Activated CD4-positive, alpha-beta T cell treated with anti-CD3 and anti-CD28 coated beads, Interleukin-2, amount 10 ng/mL, durations not matched to agents 24 days and 14 days (primary cell): ENCODE measurements at places on chromosomes 6 and 20.

- peak overlapping the region; percentile 98 for H3K27ac ChIP-seq
- peak; percentile 83 for DNase-seq
- peaks cover 41% of the 10 kb centered on the region for H3K36me3 ChIP-seq
- peak overlapping the region; percentile 96 for H3K4me3 ChIP-seq
- H3K4me1 ChIP-seq, result peaks cover 43% of the 10 kb centered on the region
- H3K27me3 ChIP-seq, result peaks cover 1% of the 10 kb centered on the region
Observed at GRCh38 chr20:297925-298775, 780 bp downstream of the ZCCHC3 start.

GRCh38 chr20:25025091-25025861 is 32.7 kb downstream of the ACSS1 start:
- DNase-seq, result no peak
- H3K4me3 ChIP-seq, result no peak overlapping the region
- no peaks in the 10 kb centered on the region for H3K27me3 ChIP-seq
- peaks cover 2% of the 10 kb centered on the region for H3K36me3 ChIP-seq
- no peaks in the 10 kb centered on the region for H3K4me1 ChIP-seq
- H3K27ac ChIP-seq, result no peak overlapping the region

GRCh38 chr20:49452011-49452482 is 30.4 kb downstream of the KCNB1 start:
- DNase-seq, result no peak
- no peak overlapping the region for H3K4me3 ChIP-seq
- no peak overlapping the region for H3K27ac ChIP-seq
- H3K36me3 ChIP-seq, result no peaks in the 10 kb centered on the region
- H3K4me1 ChIP-seq, result no peaks in the 10 kb centered on the region

GRCh38 chr6:2523061-2523460 is 227.7 kb downstream of the MYLK4 start:
- no peak overlapping the region for H3K27ac ChIP-seq
- H3K27me3 ChIP-seq, result peaks cover 29% of the 10 kb centered on the region
- DNase-seq, result no peak
- no peaks in the 10 kb centered on the region for H3K36me3 ChIP-seq

GRCh38 chr6:158611541-158612370 is 32.8 kb downstream of the DYNLT1 start:
- H3K4me3 ChIP-seq, result no peak overlapping the region
- no peaks in the 10 kb centered on the region for H3K27me3 ChIP-seq
- no peak overlapping the region for H3K27ac ChIP-seq
- DNase-seq, result no peak

DNA sequence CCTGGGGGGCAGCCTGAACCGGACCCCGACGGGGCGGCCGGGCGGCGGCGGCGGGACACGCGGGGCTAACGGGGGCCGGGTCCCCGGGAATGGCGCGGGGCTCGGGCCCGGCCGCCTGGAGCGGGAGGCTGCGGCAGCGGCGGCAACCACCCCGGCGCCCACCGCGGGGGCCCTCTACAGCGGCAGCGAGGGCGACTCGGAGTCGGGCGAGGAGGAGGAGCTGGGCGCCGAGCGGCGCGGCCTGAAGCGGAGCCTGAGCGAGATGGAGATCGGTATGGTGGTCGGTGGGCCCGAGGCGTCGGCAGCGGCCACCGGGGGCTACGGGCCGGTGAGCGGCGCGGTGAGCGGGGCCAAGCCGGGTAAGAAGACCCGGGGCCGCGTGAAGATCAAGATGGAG is 636 bp downstream of the SRF start:
- no peaks in the 10 kb centered on the region for H3K27me3 ChIP-seq
- H3K27ac ChIP-seq, result peak overlapping the region; percentile 88
- peaks cover 39% of the 10 kb centered on the region for H3K4me1 ChIP-seq
- H3K36me3 ChIP-seq, result peaks cover 38% of the 10 kb centered on the region
- H3K4me3 ChIP-seq, result peak overlapping the region; percentile 94
- peak; percentile 82 for DNase-seq

DNA sequence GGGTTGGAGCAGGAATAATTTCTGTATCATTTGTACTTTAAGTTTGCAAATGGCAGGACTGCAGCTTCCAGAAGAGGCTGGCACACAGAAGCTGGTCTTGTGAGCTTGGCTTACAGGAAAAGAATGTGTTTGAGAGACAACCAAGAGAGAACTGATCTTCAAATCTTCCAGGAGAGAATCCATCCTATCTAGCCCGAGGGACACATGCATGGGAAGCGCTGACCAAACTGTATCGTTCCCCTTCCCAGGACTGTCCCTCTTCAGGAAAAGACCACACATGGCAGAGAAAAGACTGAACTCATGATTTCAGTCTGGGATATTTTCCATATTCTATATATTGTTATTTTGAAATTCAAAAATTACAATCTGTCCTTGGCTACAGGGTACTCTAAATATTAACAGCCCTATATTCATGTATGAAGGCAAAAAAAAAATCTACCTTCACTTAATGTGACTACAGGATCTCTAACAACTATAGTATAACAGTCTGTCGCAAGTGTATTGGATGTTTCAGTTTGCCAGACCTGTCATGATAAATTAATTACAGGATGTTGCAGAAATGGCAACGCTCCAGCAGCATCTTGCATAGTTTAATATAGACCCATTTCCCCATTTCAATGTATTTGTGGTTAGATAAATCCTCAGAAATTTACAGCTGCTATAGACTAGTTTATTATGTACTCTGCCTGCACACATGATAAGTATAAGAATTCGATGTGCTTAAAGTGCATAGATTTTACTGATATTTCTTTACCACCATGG is 99.4 kb downstream of the MYB start:
- H3K36me3 ChIP-seq, result peaks cover 8% of the 10 kb centered on the region
- peaks cover 19% of the 10 kb centered on the region for H3K27me3 ChIP-seq
- H3K4me3 ChIP-seq, result no peak overlapping the region
- no peak overlapping the region for H3K27ac ChIP-seq
- no peak for DNase-seq
- no peaks in the 10 kb centered on the region for H3K4me1 ChIP-seq

GRCh38 chr6:166365806-166366205 is 16.9 kb downstream of the MPC1 start:
- H3K27me3 ChIP-seq, result no peaks in the 10 kb centered on the region
- peaks cover 4% of the 10 kb centered on the region for H3K4me1 ChIP-seq
- H3K4me3 ChIP-seq, result no peak overlapping the region
- H3K36me3 ChIP-seq, result peaks cover 5% of the 10 kb centered on the region
- H3K27ac ChIP-seq, result no peak overlapping the region
- DNase-seq, result no peak

GRCh38 chr20:57907131-57908000 is 197.6 kb upstream of the PMEPA1 start:
- H3K27ac ChIP-seq, result no peak overlapping the region
- H3K4me1 ChIP-seq, result no peaks in the 10 kb centered on the region
- no peak overlapping the region for H3K4me3 ChIP-seq
- no peak for DNase-seq
- no peaks in the 10 kb centered on the region for H3K36me3 ChIP-seq

- H3K4me3 ChIP-seq, result no peak overlapping the region
- DNase-seq, result no peak
- H3K27me3 ChIP-seq, result peaks cover 4% of the 10 kb centered on the region
- H3K27ac ChIP-seq, result no peak overlapping the region
- peaks cover 7% of the 10 kb centered on the region for H3K4me1 ChIP-seq
Observed at GRCh38 chr6:140812636-140813035, 1320.1 kb upstream of the GJE1 start.

GRCh38 chr6:147322299-147323162 is 118.3 kb downstream of the STXBP5 start:
- H3K4me1 ChIP-seq, result peaks cover 13% of the 10 kb centered on the region
- peak overlapping the region; percentile 79 for H3K27ac ChIP-seq
- H3K4me3 ChIP-seq, result peak overlapping the region; percentile 68
- no peaks in the 10 kb centered on the region for H3K27me3 ChIP-seq
- peaks cover 26% of the 10 kb centered on the region for H3K36me3 ChIP-seq

DNA sequence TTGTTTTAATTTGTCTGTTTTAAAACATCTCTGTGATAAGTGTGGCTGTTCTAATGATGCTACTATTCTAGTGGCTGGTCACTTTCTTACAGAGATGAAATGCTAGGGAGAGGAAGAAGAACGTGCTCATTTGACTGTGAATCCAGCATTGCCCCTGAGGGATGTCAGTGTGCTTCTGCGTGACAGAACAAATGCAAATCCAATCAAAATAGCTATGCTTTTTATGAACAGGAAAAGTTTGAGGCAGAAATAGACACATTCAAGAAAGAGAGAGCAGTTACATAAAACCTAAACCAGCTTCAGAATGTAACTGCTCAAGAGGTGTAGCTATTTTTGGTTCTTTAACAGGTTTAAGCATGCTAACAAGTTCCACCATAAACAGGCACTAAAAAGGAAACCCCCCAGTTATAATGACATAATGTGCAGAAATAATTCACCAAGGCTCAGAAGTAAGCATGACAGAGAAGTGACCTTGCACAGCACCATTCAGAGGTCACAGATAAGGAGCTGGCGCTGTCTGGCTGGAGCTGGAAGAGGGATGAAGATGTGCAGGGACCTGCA is 385.3 kb downstream of the EPM2A start:
- no peak overlapping the region for H3K27ac ChIP-seq
- no peaks in the 10 kb centered on the region for H3K36me3 ChIP-seq
- H3K4me3 ChIP-seq, result no peak overlapping the region
- no peak for DNase-seq
- no peaks in the 10 kb centered on the region for H3K27me3 ChIP-seq
- H3K4me1 ChIP-seq, result no peaks in the 10 kb centered on the region

DNA sequence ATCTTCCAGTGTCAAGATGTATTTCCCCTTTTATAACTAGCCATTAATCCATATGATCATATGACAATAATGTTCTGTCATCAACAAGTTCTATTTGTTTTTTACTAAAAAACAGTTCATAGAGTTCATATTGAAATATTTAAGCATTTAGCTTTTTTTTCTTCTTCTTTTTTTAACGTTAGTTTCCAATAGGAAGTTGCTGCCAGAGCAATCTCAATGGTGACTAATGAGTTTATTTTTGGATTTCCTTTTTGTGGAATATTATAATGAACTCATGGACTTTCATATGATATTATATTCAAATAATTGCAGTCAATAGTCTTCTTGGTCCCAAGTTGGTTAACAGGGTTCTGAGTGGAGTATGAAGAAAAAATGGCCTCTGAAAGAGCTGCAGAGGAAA is 343.3 kb downstream of the BCKDHB start:
- no peak overlapping the region for H3K27ac ChIP-seq
- H3K36me3 ChIP-seq, result no peaks in the 10 kb centered on the region
- H3K4me3 ChIP-seq, result no peak overlapping the region
- H3K27me3 ChIP-seq, result no peaks in the 10 kb centered on the region
- peaks cover under 1% of the 10 kb centered on the region for H3K4me1 ChIP-seq
- no peak for DNase-seq

GRCh38 chr20:19288636-19289035 is 76.2 kb downstream of the SLC24A3 start:
- no peaks in the 10 kb centered on the region for H3K4me1 ChIP-seq
- H3K36me3 ChIP-seq, result no peaks in the 10 kb centered on the region
- no peaks in the 10 kb centered on the region for H3K27me3 ChIP-seq
- DNase-seq, result no peak
- no peak overlapping the region for H3K4me3 ChIP-seq

- H3K4me1 ChIP-seq, result peaks cover 19% of the 10 kb centered on the region
- peak overlapping the region; percentile 85 for H3K4me3 ChIP-seq
- H3K27ac ChIP-seq, result peak overlapping the region; percentile 85
Observed at GRCh38 chr6:14211562-14211942, 94.0 kb downstream of the CD83 start.

GRCh38 chr6:38391626-38392579 is 247.8 kb downstream of the BTBD9 start:
- H3K4me1 ChIP-seq, result no peaks in the 10 kb centered on the region
- no peak for DNase-seq
- H3K27ac ChIP-seq, result no peak overlapping the region
- H3K27me3 ChIP-seq, result no peaks in the 10 kb centered on the region
- no peak overlapping the region for H3K4me3 ChIP-seq
- H3K36me3 ChIP-seq, result no peaks in the 10 kb centered on the region

DNA sequence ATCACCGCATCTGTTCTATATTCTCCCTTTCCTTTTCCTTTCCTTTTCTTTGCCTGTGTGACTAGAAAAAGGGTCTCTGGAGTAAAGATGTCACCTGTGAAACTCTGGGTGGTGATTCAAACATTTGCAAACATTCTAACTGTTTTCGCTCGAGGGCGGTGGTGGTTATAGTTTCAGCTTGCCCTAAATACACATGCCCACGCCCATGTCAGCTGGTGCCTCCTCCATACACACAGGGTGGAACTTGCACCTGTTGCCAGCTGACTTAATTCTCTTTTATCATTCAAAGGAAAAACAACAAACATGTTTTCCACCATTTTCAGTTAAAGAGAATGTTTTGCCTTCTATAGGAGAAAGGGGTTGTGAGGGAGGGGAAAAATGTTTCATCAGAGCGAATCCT is 381.9 kb upstream of the ARID1B start:
- peaks cover 10% of the 10 kb centered on the region for H3K4me1 ChIP-seq
- no peaks in the 10 kb centered on the region for H3K36me3 ChIP-seq
- DNase-seq, result peak; percentile 61
- no peak overlapping the region for H3K4me3 ChIP-seq
- H3K27ac ChIP-seq, result no peak overlapping the region

- peak; percentile 91 for DNase-seq
- no peak overlapping the region for H3K27ac ChIP-seq
- H3K4me3 ChIP-seq, result no peak overlapping the region
- no peaks in the 10 kb centered on the region for H3K27me3 ChIP-seq
- peaks cover 13% of the 10 kb centered on the region for H3K4me1 ChIP-seq
Observed at GRCh38 chr6:33668914-33669313, 42.6 kb downstream of the UQCC2 start.

DNA sequence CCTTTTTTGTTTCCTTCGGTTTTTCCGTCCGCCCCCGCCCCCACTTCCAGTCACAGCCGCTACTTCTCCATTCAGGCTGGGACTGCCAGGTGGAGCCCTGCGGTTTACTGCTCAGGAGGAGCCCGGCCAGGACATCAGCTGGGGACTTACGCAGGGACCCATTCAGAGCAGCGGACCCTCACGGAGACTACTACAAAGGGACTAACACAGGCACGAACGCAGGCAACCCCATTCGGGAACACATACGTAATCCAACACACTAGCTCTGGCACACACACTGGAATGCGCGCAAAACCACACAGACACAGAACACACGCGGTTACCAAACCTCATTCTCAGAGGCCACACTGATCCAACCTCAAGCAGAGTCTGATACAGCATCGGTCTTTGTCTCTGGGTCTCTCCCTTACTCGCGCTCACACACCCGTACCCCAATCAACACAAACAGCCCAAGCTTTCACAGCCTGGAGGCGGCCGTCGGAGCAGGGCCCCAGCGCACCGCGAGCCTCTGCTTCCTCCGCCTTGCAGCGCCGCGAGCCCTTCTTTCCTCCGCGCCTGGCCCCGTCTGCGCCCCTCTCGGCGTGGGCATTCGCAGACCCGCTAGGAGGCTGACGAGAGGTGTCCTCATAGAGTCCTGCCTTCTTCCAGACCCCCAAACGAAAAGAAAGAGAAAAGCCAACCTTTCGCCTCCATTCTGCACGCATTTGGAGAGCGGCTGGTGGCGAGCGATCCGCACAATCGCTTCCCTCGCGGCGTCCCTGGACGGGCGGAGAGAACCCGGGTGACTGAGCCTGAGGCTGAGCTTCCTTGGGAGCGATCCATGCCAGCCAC is 1.1 kb upstream of the SLC32A1 start:
- H3K4me3 ChIP-seq, result no peak overlapping the region
- peaks cover 35% of the 10 kb centered on the region for H3K4me1 ChIP-seq
- H3K27ac ChIP-seq, result peak overlapping the region; percentile 58
- H3K36me3 ChIP-seq, result peaks cover 15% of the 10 kb centered on the region
